ENCODE measurements at places on chromosomes 7 and 10.

DNA sequence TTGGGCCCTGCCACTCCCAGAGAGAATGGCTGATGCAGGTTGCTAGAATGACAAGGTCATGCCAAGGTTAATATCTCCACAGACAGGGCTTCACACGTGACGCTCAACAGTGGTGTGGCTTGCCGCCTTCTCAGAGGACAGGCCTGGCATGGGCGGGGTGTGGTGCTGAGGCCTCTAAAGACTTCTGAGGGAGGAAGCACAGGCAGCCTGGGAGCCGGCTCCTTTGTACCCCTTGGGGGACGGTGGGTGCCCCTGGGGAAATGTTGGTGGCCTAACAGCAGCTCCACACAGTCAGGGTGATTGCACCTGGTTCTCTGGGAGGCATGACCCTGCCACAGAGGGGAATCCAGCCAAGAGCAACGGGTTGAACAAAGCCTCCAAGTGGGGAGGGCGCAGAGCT, 115.1 kb downstream of the PKD1L1 start:
- no peak for DNase-seq

GRCh38 chr10:119498889-119499676, 43.4 kb downstream of the RGS10 start:
- DNase-seq: no peak

DNA sequence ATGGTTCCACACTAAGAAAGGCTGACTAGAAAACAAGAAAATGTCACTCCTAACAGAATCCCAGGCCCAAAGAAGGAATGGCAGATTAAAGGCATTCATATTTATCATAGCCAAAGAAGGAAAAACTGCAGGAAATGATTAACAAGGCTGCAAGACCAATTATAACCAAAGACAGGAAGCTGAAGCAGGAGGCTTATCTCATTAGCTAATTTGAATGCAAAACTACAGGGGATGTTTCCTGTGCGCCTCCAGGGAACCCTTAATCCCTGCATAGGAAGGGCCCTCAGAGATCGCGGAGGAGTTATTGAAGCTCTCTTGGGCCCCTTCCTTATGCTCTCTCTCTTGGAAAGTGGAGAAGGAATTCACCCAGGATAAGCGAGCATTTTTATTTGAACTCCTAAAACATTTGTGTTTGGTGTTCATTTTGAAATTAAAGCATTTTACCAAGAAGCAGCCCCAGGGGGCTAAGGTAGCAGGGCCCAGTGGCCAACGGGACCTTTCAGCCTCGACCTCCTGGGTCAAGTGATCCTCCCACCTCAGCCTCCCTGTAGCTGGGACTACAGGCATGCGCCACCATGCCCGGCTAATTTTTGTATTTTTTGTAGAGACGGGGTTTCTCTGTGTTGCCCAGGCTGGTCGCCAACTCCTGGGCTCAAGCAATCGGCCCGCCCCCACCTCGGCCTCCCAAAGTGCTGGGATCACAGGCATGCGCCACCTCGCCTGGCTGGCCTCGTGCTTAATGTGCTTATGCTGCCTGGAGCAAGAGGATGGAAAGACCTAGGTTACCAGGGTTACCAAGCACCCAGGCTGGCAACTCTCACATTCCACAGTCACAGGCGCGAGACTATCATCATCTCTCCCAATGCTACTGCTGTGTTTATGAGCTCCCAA, 24.1 kb upstream of the PROSER2 start:
- DNase-seq: no peak

DNA sequence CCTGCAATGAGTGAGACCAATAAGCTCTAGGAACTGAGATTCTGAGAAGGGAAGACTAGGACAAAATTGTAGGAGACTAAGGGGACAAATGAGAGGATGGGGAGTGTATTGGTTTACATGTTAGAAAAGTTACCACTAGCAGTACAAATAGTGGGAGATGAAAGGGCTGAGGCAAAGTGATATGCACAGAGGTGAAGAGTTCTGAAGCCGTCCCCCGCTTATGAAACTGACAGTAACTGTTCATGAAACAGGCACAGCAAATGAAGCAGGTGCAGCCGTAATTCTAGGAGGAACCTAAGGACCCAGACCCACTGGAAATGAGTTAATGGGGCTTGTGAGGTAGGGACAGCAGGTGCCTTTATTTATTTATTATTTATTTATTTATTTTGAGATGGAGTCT, 211.3 kb downstream of the PRKG1 start:
- DNase-seq: no peak

GRCh38 chr7:25821225-25821624, 330.8 kb upstream of the NFE2L3 start:
- DNase-seq: no peak

All from EL (cell line).